ENCODE measurements at places on chromosomes 11 and 22.

GRCh38 chr11:29200791-29201562 is 815.9 kb downstream of the KCNA4 start:
- DNase-seq = no peak

DNA sequence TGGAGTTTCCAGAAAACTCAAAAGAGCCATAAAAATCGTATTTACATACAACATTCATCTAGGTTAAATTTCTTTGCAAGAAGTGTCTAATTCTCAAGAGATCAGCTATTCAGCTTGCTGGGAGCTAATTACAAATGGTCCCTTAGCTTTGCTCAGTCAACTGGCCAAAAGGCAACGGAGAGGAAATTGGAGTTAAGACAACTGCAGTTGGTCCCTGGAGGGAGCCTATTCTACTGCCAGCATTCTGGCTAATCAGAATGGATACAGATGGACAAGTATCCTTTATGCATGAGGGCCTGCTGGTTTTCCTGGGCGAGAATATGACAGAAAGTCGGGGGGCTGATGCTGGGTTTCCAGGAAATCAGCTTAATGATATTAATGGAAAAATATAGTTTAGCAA is 45.5 kb downstream of the KCNJ1 start:
- no peak for DNase-seq

DNA sequence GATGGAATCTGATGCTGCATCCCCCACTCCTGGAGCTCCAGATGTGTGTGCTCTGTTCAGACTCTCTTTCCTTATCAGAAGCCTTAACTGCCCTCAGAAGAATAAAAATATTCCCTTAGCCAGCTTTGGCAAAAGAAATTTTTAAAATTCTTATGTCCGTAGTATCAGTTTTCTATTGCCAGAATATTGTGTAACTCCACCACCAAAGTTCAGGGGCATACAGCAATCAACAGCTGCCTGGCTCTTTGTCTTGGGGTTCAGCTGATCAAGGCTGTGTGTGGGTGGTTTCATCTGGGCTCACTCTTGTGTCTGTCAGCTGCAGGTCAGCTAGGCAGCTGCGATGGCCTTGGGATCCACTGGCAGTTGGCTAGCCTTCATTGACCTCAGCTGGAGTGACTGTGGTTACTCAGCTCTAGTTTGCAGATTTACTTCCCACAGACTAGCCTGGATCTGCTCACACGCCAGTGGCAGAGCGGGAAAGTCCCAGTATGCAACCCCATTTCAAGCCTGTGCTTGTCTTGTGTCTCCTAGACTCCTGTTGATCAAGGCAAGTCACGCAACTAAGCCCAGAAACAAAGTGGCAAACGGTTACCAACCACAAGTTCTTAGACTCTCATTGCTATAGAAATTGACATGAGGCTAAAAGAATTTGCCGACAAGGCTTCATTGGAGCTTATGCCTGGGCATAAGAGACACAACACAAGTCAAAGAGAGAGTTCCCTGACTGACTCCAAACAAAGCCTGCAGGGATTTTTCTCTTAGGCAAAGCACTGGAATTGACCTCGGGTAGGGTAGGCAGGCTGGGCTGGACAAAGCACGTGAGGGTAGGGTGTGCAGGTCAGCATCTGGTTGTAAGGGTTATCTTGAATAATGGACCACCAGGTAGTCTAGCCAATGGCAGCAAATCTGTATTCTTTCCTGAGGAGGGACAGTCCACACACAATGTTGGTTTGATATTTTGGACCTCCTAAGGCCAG is 7.5 kb downstream of the TMEM138 start:
- DNase-seq = no peak

DNA sequence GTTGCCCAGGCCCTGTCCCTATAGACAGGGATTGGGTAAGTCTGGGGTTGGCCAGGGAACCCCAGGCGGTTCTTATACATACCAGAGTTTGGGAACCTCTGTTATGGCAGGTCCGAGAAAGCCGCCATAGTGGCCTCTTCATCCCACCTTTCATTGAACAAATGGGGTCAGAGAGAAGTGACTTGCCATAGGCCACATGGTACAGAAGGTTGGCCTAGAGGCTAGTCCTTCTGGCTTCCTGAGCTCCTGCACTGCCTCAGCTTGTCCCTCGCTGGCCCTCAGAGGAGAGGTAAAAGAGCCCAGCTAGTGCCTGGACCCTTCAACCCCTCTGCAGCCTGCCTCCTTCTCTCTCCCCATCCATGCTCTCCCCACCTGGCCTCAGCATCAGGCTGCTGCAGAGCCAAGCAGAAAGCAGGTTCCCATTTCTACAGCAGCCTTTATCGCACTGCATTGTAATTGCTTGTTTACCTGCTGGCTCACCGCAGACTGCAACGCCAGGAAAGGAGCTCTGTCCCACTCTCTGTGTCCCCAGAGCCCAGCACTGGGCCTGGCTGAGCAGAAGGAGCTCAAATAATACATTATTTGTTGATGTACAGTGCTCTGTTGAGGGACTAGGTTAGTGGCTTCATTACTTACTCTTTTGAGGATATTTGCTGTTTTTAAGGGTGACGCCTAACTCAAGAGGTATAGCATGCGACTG is 103.6 kb downstream of the TRIM29 start:
- no peak for DNase-seq

DNA sequence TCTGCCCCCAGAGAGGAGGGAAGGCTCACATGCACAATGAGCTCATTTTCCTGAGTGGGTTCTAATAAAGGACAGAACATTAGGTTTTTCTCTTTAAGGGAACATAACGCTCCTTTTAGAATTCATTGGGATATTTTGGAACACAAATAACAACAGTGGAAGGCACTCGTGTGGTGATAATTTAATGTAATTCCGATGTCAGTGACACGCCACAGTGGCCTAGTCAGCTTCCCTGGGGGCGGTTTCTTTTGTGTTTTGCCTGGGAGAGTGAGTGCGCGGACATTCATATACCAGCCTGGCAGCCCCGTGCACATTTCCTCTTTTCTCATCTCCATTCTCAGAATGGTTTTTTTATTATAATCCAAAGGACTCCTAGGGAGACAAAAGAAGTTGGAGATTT is 41.1 kb downstream of the SEZ6L start:
- DNase-seq = no peak

DNA sequence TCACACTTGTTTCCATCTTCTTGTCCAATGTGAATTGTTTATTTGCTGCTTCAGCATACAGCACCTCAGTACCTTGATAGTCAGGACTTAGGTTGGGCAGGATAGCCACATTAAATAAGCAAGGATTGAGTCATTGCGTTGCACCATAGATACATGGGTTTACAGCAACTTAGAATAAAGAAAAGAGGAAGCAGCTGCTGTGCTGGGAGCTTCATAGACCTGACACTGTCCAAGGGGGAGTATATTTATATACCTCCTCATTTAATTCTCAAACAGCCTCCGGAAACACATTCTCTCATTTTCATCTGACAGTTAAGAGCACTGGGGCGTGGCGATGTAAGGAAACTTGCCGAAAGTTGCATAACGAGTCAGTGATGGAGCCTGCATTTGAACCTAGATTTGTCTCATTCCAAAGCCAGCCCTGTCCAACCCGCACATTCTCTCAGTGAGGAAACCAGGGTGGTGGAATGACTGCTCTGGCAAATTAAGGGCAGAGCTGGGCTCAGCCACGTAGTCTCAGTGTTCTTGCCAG is 42.2 kb downstream of the UBASH3B start:
- no peak for DNase-seq

Data from T-helper 2 cell (primary cell).